ENCODE measurements at places on chromosomes 7 and 10. TPM values are rescaled to one million over a fixed set of nuclear protein-coding genes. Genes with fewer than 3 reads are reported as not detected.

Gene SLC26A3
- not detected for total RNA-seq

Gene ARHGEF5
- total RNA-seq, result 2.9 TPM

Gene LRRC4
- 1.3 TPM for total RNA-seq

Gene NT5C3A
- 18.8 TPM for total RNA-seq

DNA sequence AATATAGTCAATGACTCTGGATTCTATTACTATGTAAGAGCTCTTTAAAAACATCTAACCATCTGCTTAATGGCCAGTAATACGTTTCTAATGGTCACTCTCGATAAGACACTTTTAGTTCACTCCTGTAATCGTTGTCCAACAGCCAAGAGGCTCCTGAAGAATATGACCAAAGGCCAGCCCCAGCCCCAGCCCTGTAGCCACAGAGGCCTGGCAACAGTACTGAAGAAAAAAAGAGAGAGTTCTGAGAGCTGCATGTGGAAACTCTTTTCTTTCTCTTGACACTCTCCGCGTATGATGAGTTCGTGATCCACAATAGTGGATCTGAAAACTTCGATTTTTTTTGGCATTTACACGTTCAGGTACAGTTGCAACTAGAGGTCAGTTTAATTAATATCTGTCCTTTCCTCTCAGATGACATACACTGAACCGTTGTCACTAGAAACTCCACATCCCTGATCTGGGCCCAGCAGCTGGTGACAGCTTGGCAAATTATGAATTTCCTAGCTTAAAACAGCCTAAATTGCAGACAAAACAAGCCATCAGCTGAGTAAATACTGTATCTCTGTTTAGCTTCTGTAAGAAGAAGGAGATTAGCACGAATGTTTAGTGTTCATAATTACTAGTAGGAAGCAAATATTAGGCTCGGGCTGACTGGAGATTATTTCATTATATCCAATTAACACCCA lies 456.7 kb downstream of the LRMDA start:
- DNase-seq, result no peak

DNA sequence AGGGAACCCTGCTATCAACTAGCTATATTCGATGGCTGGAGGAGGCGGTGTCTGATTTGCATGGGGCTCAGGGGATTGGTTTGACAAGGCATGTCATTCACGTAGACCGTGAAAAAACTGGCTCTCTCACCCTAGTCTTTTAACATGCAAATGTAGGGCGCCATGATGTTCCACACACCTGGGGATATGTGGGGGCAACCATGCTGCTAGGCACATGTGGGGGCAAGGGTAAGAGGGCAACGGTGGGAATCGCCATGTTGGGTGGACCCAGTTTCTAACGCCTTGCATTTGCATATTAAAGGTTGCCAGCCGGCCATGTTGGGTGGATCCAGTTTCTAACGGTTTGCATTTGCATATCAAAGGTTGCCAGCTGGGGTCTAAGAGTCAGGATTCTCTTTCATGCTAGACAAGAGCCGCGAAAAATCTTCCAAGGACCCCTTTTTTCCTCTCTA lies 419.2 kb upstream of the NFE2L3 start:
- DNase-seq, result no peak

DNA sequence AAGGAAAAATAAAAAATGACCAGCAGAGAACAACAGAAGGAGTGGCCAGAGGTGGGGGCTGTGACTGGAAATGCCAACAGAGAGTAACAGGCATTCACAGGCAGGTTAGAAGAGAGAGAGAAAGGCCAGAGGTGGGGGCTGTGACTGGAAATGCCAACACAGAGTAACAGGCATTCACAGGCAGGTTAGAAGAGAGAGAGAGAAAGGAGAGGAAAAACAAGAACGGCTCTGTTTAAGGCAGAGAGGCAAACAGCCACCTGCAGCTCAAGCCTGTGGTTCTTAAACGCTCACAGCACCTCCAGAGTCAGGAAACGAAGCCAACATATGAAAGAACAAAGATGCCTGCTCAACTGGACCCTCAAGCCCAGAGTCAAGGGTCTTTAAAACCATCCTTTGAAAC lies 39.5 kb upstream of the DGKI start:
- no peak for DNase-seq

DNA sequence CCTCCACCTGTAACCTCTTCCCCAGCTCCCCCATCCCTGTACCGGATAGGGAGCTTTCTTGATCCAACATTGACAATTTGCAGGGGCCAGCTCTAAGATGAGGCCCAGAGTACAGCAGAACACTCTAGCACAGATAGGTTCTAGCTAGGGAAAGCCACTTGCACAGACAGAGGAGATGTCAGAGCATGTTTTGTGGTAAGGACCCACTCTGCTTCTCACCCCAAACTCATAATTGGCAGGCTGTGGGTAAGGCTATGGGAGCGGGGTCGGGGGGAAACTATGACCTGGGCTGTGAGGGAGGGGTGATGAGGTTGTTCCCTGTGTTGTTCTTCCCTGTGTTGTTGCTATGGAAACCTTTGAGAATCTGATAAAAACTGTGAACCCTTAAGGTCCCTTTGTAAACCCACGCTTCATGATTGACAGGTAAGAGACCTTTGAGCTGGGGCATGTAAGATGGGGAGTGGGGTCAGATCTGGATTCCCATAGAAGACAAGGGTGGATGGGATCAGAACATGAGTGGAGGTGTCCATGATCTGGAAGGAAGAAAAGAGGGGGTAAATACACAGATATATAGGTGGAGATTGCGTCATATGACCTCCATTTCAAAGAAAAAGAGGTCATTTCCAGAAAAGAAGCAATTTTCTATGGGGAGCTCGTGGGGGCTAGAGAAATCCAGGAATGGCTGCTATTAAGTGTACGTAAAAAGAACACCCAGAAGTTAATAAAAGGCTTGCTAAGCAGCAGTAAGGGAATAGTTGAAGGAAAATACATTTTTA lies 4.0 kb downstream of the CALD1 start:
- no peak for DNase-seq

- DNase-seq, result no peak
Observed at GRCh38 chr7:105975770-105976417, 12.8 kb downstream of the CDHR3 start.

- DNase-seq, result no peak
Observed at GRCh38 chr7:102072636-102073209, 213.9 kb upstream of the SH2B2 start.

DNA sequence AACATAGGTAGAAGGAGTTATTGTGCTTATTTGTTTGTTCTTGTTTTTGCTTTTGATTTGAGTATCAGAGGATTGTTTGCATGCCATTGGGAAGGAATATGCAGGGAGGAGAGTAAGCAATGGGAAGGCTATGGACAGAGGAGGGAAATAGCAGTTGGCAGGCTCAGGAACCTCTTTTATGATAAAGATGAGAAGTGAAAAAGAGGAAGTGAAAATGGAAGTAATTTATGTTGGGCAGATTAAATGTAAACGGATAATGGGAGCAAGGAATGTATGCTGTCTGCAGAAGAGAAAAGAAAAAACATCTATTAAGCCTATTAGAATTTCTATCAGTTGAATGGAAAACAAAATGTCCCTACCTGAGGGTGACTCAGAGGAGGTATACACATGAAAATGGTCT lies 90.1 kb upstream of the NPSR1 start:
- no peak for DNase-seq

GRCh38 chr10:79981450-79982361 lies 32.8 kb upstream of the SFTPD start:
- no peak for DNase-seq

- no peak for DNase-seq
Observed at GRCh38 chr10:3054851-3055199, 12.5 kb upstream of the PFKP start.

- DNase-seq, result no peak
Observed at GRCh38 chr7:123415625-123416024, 118.8 kb downstream of the IQUB start.

DNA sequence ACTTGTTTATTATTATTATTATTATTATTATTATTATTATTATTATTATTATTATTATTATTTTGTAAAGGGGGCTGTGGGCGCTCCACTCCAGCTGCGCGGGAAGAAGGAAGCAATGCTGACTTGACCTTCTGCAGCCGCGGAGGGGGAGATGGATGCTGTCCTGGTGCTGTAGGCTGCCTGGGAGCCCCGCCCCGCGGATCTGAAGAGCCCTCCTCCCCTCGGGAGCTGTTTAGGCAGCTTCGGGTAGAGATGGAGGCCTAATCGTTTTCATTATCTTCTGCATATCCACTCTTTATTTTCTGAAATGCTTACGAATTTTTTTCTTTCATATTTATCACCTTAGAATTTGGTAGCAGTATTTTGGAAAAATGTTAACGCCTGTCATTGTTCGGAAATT lies 101.2 kb upstream of the KLF6 start:
- no peak for DNase-seq

DNA sequence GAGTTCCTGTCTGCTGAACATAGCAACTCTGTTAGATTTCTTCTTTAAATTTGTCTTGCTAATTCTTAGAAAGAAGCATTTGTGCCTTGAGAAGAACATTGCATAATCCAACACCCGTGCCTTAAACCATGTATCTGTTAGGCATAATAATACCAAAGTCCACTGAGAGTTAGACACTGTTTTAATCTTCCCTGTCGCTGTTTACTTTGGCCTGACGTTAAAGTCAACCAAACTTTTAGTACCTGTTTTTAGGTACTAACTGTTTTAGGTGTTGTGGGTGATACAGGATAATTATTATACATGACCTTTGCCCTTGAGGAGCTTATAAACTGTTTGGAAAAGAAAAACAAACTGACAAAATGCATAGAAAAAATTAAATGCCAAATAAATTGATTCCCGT lies 43.6 kb downstream of the KLHDC10 start:
- no peak for DNase-seq

DNA sequence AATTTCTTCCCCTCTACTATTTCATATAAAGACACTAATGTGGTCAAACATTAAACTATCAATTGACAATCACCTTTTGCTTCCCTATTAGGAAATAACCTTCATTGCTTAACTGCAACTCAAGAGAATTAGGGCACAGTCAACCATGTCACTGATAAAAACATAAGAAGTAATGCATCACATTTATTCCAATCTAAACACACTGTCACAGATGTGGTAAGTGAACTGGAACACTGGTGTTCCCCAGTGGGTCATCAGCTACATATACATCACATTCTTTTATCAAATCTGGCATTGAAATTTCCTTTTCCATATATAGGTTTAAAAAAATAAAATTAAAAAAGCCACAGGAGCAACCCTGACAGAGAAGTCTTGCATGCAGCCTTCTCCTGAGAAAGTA lies 3.7 kb downstream of the TRIL start:
- no peak for DNase-seq

DNA sequence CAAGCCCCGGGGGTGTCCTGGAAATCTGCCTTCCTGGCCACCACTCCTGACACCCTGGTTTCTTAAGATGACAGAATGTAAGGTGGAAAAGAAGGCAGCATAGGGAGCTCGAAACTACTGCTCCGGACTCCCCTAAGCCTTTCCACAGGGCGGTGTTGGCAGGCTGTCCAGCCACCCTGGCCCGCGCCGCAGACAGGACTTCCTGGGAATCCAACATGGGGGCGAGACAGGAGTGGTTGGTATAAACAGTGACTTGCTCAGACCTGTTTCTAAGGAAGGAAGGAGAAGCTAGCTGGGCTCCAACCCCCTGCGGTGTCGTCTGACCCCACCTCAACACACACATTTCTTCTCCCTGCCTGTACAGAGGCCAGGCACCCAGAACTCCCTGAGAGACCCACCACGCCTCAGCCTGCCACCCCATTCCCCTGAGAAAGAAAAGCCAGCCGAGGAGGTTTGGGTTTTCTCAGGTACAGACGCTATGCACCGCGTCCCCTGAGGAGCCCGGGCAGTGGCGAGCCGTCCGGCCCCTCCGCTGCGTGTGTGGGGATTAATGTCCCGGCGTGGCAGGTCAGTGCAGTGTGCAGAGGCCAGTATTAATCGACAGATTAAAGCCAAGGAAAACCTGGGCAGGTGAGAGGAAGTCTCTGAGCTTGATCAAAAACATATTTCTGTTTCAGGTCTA lies 349.6 kb upstream of the MKI67 start:
- DNase-seq, result no peak

GRCh38 chr7:30181211-30181610 lies 46.4 kb downstream of the MTURN start:
- DNase-seq, result no peak

DNA sequence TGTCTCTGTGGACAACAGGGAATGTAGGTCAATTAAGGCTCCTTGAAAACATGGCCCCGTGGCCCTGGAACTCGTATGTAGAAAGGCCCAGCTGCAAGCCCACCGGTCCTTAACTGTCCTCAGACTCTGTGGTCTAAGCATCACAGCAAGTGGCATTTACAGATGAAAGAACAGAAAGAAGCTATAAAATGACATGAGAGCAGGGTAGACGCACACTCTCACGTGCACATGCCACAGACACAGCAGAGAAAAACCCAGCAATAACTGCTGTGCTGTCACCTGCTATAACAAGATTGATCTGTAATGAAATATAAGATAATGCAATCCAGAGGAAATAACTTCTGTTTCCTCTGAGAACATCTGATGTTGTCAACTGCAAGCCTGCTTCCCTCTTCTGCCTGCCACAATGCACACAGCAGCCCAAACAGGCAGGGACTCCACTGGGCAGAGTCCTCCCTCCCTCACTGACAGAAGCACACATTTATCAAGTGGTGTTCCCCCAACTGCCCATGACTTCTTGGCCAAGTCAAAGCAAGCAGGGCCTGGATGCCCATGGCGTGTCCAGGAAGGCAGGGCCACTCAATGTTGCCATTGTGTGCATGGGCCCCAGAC lies 63.9 kb downstream of the GFRA1 start:
- DNase-seq, result no peak

- no peak for DNase-seq
Observed at GRCh38 chr7:123190109-123190831, 9.5 kb downstream of the SLC13A1 start.

GRCh38 chr10:84837877-84838276 lies 509.5 kb downstream of the CCSER2 start:
- DNase-seq, result no peak

DNA sequence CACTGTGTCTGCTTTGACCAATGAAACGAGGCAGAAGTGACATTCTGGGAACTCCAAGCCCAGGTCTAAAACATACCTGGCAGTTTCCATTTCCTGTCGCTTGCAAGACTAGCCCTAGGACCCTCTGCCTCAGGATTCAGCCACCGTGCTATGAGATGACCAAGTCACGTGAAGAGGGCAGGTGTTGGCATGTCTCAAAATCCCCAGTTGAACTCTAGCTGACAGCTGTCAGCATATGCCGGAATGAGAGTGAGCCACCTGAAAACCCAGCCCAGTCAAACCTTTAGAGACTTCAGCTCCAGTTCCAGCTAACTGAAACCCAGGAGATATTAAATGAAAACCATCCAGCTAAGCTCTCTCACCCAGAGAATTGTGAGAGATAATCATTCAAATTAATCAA lies 89.9 kb upstream of the PPP1R3A start:
- no peak for DNase-seq

- no peak for DNase-seq
Observed at GRCh38 chr10:71033396-71033980, 145.1 kb upstream of the PCBD1 start.
